NCI-H2081 (cell line): ENCODE measurements at places on chromosomes 7 and 10.

DNA sequence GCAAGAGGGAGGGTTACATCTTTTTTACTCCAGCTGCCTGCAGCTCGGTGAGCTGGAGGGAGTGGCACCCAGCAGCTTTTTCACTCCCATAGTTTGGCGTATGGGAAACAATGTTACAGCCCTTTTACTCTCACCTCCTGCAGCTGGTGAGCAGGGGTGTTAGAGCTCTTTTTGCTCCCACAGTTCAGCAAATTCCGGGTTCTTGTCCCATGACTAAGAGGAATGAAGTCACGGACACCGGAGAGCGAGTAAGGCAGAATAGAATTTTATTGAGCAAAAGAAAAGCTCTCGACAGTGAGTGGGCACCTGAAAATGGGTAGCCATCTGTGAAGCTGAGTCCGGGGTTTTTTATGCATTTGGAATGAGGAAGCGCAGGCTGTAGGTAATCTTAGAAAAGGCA is 446.6 kb downstream of the GFRA1 start:
- no peak for DNase-seq

GRCh38 chr10:66215920-66216319 is 709.9 kb upstream of the LRRTM3 start:
- no peak for DNase-seq

DNA sequence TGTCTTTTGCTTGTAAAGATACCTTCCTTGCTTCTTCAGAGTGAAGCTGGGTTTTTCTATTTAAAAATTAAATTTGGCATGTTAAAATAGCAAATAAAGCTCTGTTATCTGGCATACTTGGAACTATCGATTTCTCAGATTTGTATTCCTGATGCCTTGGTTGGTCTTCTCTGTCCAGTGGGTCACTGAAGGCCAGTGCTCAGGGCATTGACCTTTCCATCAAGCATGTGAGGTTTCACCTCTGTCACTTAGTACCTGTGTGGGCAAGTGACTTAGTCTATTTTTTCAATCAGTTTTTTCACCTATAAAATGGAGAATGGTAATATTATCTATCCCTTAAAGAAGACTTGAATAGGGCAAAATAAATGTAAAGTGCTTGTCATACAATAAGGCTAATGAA is 311.3 kb downstream of the BICC1 start:
- no peak for DNase-seq

DNA sequence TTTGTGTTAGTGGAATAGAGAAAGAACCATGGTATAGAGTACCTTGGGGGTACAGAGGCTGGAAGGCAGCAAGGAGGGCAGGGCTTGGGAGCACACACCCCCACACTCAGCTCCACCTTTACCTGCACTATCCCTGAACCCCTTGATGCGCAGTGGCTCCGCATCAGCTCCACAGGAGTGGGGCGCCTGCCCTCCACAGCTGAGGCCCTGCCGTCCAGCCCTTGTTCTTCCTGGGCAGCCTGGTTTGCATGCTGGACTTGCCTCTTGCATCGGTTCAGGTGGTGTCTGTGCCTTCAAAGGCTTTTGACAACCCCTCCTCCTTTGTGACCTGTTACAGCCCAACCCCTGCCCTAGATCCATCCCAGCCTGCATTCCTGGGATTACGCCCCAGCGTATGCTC is 52.6 kb upstream of the ZNF32 start:
- DNase-seq = no peak

DNA sequence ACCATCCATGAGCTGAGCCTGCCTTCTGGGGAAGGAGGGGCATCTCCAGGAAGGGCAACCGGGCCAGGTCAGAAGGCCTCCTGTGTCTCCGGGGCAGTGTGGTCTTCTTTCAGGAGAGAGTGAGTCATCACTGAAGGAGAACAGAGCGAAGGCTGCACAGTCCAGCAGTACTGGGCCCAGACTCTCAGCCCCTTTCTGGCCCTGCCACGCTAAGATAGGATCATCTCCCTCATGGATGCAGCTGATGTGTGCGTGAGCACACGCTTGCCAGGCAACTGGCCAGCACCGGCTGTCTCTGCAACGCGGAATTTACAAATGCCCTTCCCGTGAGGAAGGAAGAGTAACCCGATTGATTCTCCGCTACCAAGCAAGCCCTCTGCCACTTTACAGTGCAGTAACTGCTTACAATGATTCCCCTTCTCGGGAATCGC is 328.2 kb downstream of the TNS3 start:
- DNase-seq = no peak

- DNase-seq = no peak
Observed at GRCh38 chr10:62620491-62620890, 184.0 kb upstream of the ADO start.

DNA sequence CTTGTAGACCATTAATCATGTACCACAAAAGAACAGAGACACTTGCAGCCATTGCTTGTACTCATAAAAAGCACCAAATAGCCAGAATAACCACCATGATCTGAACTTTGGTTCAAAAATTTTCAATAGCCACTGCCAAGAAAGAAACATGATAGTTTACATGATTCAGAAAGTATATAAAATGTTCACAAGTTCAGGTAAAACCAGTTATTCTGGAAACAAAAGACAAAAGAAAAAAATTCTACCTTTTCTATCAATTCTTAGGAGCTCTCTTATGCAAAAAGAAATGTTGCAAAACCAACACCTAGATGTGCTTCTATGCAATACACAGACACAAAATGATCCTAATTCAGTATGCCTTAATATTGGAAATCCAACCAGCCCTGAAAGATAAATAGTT is 108.7 kb downstream of the PCLO start:
- no peak for DNase-seq

GRCh38 chr7:132232406-132232805 is 343.9 kb downstream of the PLXNA4 start:
- DNase-seq = no peak

- DNase-seq = no peak
Observed at GRCh38 chr7:112082306-112082705, 123.9 kb downstream of the DOCK4 start.

DNA sequence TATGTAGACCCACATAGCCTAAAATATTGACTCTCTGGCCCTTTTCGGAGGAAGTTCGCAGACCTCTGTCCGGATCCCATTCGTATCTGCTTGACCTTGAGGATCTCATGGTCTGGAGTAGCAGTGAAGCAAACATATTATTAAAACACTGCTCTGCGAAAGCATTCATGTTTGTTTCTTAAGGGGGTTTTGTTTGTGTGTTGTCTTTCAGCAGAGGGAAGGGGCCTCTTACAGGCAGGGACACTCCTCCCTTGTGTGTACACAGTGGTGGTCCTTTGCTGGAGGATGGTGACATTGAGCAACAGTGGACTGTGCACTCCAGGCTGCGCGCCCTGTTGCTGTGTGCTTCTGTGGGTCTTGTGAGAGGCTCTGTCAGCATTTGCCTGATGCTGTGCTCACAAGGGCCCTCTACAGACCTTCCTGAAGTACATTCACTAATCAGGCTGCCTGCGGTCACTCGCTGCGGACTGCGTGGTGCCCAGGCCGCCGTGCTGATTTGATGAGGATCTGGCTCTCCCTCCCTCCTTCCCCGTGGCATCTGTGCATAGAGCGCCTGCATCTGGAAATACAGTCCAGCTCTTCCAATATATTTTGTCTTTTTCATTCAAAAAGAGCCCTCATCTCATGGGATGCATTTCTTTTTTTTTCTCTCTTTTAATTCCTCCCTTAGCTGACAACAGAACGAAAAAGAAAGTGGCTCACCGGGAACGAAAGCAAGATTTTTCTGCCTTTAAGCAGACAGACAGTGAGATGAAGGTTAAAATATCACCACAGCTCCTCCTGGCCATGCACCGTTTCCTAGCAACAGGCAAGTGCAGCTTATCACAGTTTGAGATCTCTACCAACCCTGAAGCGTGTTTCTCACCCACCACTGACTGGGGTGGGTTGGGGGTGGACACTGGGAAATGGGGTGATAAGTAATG is 135.8 kb downstream of the CNNM2 start:
- no peak for DNase-seq

DNA sequence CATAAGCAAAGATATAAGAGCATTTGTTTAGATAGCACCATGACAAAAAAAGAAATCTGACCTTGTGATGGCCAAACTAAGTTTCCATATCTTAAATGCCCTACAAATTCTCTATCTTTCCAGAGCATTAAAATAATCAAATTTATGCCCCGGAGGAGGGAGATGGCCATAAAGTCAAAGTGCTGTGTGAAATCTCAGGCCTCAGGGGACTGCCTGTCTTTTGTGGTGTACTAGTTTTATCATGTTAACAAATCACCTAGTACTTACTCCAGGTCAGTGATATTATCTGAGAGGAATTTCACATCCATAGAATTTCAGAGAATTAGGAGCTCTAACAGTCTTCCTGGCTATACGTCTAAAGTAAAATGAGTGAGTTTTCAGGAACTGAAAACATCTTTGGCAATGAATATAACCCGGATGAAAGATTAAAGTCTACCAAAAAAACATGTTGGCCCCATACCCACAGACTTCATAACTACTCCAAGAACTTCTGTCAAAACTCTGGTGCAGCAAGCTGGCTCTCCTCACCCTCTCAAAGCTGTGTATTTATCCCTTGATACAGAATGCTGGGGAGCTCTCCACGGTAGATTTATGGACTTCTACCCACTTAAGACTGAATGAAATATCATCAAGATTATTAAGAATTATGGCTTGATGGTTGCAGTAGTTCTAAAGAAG is 682.8 kb downstream of the SORCS1 start:
- no peak for DNase-seq

DNA sequence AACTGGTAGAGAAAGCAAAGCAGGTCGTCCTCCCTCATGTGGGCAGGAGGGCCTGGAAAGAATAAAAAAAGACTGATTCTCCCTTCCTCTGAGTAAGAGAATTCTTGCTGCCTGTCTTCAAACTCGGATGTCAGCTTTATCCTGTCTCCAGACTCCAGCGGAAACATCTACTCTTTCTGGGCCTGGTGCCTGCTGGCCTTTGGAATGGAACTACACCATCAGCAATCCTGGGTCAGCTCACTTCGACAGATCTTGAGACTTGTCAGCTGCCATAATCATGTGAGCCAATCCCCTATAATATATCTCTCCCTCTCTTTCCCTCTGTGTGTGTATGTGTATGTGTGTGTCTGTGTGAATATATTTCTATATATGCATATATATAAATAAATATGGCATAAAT is 411.0 kb upstream of the DPP6 start:
- no peak for DNase-seq

DNA sequence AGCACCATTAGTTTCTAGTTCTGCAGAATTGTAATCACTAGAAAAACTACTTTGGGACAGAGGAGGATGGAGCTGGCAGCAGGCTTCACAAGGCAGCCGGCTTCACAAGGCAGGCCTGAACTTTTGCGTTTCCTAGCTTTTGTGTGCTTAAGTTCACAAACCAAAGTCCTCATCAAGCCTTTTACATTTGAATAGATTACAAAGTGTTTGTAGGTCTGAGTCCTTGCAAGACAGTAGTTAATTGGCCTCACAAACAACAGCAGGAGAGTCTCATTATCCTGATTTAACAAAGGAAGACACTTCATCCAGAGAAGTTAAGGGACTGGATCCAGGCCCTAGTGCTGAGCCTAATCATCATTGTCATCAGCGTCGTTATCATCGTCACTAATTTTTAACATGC is 147.8 kb upstream of the AUTS2 start:
- no peak for DNase-seq

GRCh38 chr7:134908289-134908688 is 78.0 kb upstream of the AGBL3 start:
- DNase-seq = no peak

DNA sequence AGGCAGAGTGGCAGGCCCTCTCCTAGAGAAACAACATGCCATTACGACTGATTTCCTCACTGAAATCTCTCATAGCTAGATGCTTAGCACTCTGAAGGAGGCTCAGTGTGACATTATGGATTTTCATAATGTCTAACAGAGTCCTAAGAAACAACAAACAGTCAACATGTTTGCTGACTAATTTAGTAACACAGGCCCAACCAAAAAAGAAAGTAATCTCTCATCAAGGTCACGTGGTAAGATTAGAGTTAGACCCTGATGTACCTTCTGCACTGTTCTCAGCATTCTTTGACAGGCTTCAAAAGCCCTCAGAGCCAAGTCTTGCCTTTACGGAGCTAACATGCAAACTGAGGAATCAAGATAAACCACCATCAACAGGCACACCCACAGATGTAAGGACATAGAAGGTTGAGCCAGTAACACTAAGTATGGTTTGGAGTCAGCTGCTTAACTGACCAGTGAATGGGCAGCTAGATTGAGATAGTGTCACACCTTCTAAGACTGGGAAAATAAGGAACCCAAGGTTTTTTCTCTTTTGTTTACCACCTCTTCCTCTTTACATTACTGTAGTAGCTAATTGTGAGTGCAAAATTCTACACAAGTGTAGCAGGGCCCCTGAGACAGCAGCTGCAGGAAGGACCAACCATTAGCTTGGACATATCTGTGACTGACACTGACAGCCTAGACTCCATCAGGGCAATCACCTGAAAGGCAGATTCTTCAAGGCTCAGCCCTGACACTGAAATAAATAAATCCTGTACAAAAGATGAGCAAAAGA is 15.3 kb upstream of the KCNIP2 start:
- DNase-seq = no peak

- DNase-seq = no peak
Observed at GRCh38 chr10:69065406-69066361, 22.2 kb upstream of the SRGN start.

DNA sequence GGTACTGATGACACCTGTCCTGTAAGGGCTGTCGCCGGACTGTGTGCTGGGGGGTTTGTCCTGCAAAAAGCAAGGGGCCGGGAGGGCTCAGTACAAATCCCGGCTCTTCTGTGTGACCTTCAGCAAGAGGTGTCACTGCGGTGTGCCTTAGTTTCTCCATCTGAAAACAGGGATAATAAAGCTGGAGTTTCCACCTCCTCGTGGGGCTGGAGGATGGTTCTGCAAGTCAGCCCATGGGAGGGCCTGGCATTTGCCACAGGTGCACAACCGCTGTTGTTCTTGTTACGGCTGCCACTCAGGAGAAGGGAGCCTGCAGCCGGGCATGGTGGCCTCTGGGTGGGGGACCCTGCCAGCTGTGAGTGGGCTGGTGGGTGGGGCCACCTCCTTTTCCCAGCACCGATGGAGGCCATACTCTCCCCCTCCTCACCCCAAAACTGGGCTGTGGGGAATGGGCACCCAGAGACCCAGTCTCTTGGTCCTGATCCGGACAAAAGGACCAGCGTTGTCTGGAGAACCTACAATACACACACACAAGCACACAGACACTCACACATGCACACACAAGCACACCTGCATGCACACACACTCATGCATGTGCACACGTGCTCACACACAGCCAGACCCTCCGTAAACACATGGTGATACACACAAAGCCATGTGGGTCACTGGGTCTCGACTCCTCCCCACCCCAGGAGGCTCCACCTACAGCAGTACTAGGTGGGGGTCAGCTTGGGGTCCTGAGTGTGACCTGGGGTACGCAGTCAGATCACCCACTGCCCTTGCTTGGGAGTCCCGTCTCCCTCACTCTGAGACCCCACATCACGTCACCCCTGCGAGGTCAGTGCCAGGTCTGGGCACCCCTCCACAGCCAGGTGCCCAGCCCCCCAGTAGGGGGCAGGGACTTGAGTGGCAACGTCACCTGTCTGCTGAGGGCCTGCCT is 34.1 kb downstream of the ELFN1 start:
- DNase-seq = no peak

DNA sequence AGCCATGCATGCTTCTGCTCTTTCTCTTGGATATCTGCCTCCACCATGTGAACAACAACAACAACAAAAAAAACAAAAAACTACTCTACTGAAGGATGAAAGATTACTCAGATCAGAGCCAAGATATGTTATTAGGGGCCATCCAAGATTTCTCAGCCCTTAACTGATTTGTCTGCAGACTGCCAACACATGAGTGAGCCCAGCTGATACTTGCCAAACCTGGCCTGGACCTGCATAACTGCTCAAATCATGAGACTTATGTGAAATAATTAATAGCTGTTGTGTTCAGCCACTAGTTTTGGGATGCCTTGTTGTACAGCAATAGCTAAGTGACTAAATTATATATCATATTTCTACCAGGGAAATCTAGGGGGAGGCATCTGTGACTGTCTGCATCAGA is 334.5 kb upstream of the SORCS1 start:
- DNase-seq = no peak
